Stimulated activated CD8-positive, alpha-beta memory T cell treated with anti-CD3 and anti-CD28 coated beads, Interleukin-7, amount 100 ng/mL, for 48 hours (primary cell): ENCODE measurements at places on chromosomes 7 and 10.

DNA sequence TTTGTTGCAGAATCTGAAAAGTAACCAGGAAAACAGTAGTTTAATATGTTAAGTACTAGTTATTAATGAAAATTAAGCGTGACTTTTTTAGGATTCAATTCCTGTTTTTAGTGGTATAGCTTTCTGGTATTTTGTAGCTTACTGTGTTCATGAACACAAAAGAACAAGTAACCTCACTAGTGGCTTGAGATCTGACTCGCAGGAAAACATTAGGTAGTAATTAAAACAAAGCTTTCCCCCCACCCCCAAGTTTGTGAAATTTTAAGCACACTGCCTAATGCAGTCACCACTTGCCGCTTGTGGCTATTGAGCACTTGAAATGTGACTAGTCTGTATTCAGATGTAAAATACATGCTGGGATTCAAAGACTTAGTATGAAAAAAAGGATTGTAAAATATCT, 102.5 kb upstream of the RPA3 start:
- no peak for DNase-seq

GRCh38 chr7:2278026-2278425, 36.0 kb downstream of the NUDT1 start:
- no peak for DNase-seq

DNA sequence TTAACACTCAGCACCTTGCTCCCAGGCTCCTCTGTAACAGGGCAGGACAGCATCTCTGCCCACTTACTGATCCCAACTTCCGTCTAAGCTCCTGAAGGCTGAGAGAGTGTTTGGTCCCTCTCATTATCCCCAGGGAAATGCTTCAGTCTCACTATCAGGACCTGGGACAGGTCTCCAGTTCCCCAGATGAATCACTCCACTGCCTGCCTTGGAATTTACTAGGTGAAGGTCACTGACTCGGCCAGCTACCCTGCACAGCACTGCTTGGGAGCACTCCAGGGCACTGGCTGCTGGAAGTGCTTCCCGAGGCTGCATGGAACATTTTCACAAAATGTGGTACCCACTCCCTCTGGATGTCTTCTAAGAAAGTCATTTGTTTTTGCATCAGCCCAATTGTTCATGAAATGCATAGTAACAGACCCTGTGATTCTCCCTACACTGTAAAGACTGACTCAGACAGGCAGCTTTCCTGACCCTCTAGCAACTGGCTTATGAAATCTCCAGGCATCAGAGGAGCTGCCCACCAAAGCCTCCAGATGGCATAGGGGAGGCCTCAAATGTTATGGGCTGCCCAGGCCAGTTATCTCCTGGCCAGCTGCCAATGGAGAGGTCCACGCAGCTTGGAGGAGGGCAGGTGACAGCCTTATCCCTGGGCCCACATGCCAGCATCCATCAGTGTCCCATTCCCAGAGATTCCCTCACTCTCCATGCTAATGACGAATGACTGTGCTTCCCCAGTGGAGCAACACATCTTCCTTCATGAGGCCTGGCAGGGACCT, 89.1 kb downstream of the GFRA1 start:
- DNase-seq: no peak

DNA sequence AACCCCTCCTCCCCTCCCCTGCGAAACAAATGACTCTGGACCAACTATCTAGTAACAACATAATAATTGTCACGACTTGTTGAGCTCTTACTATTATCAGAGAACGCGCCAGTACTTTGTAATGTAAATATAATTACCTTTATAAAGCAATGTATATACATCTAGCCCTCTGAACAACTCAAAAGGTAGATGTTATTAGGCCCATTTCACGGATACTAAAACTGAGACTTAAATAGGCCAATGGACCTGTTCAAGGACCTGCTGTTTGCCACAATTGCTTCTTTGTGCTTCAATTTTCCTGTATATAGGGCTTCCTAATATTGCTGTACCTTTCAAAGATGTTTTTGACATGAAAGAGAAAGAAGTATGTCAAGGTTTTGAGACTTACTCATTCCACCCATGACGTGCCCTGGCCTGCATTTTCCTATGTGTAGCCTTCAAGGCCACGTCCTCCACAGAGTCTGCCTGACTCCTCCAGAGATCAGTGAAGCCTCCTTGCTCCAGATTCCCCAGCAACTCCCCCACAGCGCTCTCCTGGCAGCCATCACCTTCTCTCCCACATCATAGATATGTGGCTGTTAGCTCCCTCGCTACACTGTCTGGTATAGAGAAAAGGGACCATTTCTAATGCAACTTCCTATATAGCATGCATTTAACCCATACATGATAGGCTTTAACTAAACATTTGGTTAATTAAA, 156.6 kb downstream of the SKIDA1 start:
- DNase-seq: no peak

- DNase-seq: no peak
Observed at GRCh38 chr10:64148607-64149006, 627.4 kb downstream of the REEP3 start.

GRCh38 chr7:16916105-16916639, 34.4 kb upstream of the AGR3 start:
- no peak for DNase-seq

DNA sequence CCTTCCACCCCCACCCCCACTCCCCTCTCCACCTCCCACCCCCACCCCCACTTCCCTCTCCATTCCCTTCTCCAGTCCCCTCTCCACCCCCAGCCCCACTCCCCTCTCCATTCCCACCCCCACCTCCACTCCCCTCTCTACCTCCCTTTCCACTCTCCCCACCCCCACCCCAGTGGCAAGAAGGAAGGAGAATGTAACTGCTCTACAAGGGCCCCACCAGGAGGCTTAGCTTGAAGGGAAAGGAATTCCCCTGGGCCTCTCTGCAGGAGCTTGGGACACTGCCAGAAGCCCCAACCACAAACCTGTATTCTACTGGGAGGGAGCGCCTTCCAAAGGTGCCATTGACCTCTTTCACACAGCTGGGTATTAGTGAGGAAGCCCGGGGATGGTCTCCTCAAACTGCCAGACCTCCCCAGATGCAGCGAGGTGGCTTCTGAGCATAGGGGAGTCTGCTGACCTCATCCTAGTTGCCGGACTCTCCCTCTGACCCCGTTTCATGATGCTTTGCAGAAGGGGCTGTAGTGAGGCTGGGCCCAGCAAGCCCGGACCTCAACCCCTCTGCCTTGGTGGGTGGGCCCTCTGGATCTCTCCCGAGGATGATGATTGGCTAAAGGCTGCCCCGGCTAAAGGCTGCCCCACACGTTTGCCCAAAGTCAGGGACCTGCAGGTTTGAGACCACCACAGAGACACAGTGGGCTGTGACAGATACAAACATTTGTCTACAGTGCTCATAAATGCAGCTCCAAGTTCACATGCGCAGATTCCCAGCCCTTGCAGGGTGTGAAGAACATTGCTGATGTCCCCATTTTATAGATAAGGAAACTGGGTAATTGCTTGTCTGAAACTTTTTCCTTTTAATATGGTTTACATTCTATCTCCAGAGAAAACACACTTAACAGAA, 2.9 kb downstream of the DEPP1 start:
- no peak for DNase-seq

DNA sequence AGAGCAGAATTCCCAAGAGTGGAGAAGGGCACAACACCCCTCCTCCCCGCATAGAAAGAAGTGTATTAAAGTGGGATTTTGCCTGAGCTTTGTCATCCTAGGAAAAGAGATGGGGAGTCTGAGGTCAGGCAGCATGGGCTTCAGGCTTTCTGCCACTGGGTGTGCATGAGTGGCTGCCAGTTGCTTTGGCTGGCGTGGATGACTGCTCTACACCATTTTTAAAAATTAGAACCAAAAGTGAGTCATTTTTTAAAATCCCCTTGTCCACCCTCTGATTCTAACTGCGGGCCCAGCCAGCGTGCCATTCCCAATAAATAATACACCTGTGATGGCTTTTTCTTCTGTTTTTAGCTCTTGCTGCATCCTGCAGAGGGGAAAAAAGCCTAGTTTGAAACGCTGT, 13.4 kb downstream of the SLC29A3 start:
- DNase-seq: no peak

- DNase-seq: no peak
Observed at GRCh38 chr10:44950326-44951225, 9.0 kb upstream of the RASSF4 start.

GRCh38 chr7:110142939-110143526, 947.9 kb upstream of the LRRN3 start:
- DNase-seq: no peak

GRCh38 chr7:37510043-37510634, 61.5 kb upstream of the ELMO1 start:
- no peak for DNase-seq

GRCh38 chr10:108250936-108251620, 1086.6 kb upstream of the SORCS1 start:
- no peak for DNase-seq

GRCh38 chr7:103048833-103049232, 25.8 kb downstream of the FBXL13 start:
- no peak for DNase-seq

GRCh38 chr7:21317966-21318915, 109.6 kb upstream of the SP4 start:
- DNase-seq: no peak

DNA sequence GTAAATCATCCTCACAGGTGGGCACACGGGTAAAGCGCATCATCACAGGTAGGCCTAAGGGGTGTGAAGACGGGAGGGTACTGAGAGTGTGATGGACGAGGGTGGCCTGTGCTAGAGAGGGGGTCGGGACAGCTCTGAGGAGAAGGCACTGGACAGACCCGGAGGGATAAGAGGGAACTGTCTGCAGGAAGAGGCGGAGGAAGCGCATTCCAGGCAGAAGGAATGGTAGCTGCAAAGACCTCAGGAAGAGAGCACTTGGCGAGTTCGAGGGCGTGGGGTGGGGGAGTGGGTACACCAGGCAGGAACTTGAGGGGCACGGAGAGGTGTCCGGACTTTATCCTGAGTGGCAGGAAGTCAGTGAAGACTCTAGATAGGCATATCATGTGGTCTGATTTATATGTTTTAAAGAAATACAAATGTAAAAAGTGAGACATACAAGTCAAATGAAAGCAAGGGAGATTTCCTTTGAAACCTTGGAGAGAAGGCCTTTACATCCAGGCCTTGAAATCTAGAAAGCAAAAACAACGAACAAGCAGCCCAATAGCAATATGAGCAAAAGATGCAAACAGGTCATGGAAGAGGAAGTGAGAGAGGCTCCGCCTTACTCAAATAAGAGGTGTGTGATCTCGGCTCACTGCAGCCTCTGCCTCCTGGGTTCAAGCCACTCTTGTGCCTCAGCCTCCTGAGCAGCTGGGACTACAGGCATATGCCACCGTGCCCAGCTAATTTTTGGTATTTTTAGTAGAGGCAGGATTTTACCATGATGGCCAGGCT, 3.6 kb downstream of the LHPP start:
- DNase-seq: no peak

DNA sequence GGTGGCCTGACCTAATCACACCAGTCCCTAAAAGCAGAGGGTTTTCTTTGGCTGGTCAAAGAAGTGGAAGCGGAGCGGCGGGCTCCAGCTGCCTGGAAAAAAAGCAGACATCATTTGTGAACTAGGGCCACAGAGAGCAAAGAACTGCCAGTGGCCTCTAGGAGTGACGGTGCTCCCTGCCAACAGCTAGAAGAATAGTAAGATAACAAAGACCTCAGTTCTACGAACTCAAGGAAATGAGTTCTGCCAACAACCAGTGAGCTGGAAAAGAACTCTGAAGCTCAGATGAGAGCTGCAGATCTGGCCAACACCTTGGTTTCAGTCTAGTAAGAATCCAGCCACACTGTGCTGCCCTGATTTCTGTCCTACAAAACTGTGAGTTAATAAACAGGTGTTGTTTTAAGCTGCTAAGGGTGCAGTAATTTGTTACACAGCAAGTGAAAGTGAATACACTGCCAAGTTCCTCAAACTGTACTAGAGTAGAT, 178.0 kb downstream of the SRPK2 start:
- DNase-seq: no peak

GRCh38 chr7:21361413-21362125, 66.3 kb upstream of the SP4 start:
- no peak for DNase-seq

- no peak for DNase-seq
Observed at GRCh38 chr7:155806096-155806871, 6.0 kb downstream of the SHH start.

DNA sequence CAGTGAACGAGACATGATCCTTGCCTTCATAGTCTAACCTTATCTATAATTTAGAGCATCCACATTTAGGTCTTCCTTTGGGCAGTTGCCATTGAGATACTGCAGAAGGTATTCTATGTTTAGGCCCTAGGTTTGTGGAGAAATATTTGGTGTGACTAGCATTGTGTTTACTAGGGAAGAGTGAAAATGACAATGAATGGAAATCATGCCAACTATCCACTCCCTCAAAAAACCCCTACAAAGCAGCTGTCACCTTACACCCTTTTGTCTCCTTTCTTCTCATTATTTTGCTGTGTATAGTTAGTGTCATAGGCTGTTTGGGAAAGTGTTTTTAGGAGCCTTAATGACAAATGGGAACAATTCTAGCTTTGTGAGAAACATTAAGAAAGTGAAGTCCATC, 3.2 kb downstream of the CCNJ start:
- DNase-seq: no peak

- no peak for DNase-seq
Observed at GRCh38 chr7:131616487-131617200, 60.2 kb upstream of the PODXL start.

GRCh38 chr10:100311298-100311697, 18.7 kb downstream of the PKD2L1 start:
- DNase-seq: no peak

DNA sequence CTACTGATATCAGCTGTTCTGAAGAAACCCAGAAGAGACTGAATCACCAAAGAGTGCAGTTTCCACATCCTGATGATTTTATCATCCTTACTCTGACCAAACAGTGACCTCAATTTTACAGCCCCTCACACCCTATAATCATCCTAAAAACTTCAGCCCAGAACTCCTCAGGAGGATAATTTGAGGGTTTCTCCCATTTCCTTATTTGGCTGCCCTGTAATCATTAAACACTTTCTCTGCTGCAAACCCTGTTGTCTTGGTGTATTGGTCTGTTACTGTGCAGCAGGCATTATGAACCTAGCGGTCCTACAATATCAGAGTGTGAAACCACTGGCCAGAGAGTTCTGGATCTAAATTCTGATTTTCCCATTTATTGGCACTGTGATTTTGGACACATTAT, 141.7 kb downstream of the PCLO start:
- no peak for DNase-seq

GRCh38 chr10:3691482-3691881, 93.5 kb downstream of the KLF6 start:
- DNase-seq: no peak

GRCh38 chr7:95229301-95229700, 95.0 kb downstream of the PON1 start:
- no peak for DNase-seq

GRCh38 chr7:70595755-70596597, 536.0 kb upstream of the GALNT17 start:
- DNase-seq: no peak
